ENCODE measurements at places on chromosomes 7 and 10. TPM values are rescaled to one million over a fixed set of nuclear protein-coding genes. Genes with fewer than 3 reads are reported as not detected.

The CHCHD1 gene
- total RNA-seq, result 62.3 TPM

- no peak for DNase-seq
These were observed 28.9 kb downstream of the LRRC27 start for GRCh38 chr10:132360766-132361447.

The ATP6V1F gene
- 160 TPM for total RNA-seq

DNA sequence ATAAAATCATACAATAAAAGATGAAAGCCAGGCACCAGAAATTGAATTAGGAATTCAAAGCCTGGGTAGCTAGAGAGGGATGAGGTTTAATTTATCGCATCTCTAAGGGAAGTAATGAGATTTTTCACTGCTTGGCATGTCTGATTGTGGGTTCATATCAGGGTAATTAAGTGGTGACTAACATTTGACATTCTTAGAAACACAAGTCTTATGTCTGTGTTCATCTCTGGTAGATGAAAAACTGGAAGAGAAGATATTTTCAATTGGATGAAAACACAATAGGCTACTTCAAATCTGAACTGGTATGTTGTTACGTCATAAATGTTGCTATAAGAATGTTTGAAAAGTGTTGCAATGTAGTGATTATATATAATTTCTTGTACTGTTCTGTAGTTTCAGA, 36.8 kb upstream of the ARMS2 start:
- no peak for DNase-seq

The CHAT gene
- not detected for total RNA-seq
